ENCODE measurements at places on chromosomes 1 and 21. TPM values are rescaled to one million over a fixed set of nuclear protein-coding genes. Genes with fewer than 3 reads are reported as not detected.
A peak's percentile ranks its signal among the peaks of the same experiment; 100 is the strongest.

- no peak overlapping the region for H3K4me3 ChIP-seq
- no peaks in the 10 kb centered on the region for H3K27me3 ChIP-seq
- no peaks in the 10 kb centered on the region for H3K36me3 ChIP-seq
- DNase-seq, result no peak
Observed at GRCh38 chr1:86140281-86140880, 16.2 kb downstream of the COL24A1 start.

- H3K4me3 ChIP-seq, result no peak overlapping the region
- no peaks in the 10 kb centered on the region for H3K4me1 ChIP-seq
- H3K27me3 ChIP-seq, result no peaks in the 10 kb centered on the region
- no peaks in the 10 kb centered on the region for H3K36me3 ChIP-seq
Observed at GRCh38 chr1:68321084-68321685, 88.9 kb upstream of the WLS start.

DNA sequence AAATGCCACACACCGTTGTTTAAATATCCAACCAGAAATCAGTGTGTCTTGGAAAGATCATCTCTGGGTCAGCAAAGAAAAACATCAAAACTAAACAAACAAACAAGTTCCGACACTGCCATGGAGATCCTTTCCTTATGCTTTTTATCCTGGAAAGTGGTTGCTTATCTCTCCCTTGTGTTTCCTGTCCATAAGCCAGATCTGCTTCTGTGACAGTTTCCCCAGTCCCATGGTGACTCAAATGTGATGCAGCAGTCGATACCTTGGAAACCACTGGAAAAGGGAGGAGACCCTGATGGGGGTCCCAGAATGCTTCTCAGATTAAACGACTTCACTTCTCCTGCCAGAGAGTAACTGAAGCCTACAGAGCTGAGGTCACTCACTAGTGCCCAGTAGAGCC lies 94.7 kb downstream of the DMRTA2 start:
- no peak overlapping the region for H3K27ac ChIP-seq
- H3K36me3 ChIP-seq, result no peaks in the 10 kb centered on the region
- DNase-seq, result no peak
- H3K27me3 ChIP-seq, result no peaks in the 10 kb centered on the region
- H3K4me3 ChIP-seq, result no peak overlapping the region

DNA sequence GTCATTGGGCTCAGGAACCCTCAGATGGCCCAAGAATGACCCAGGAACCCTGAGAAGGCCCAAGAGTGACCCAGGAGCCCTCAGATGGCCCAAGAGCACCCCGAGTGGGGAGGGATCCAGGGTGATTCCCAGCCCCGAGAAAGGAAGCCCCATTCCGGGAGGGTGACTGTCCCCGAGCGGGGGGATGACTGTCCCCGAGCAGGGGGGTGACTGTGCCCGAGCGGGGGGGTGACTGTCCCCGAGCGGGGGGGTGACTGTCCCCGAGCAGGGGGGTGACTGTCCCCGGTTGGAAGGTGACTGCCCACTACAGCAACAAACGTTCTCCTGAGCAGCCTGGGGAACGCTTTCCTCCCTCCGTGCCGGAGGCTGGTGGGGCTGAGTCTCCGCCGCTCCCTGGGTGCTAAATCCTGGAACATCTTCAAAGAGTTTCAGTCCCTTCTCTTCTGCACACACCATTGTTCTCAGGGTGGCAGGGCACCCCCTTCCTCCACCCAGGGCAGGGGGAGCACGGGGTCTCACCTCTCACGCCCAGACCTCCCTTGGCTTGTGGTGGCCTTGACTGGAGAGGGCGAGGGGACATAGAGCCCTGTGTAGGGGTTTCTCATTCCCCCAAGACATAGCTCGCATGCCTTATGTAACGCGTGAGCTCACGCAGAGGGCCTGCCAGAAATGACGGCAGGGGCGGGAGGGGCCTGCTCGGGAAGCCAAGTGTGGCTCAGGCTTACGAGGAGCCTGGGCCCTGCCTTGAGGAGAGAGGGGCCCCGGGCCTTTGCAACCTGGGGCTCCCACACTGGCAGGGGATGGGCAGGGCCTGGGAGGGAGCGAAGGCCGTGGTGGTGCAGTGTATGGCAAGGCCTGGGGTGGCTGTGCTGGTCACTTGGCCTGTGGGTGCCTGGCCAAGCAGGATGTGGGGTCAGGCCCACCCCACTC lies 14.3 kb upstream of the SKI start:
- peak; percentile 28 for DNase-seq
- H3K4me1 ChIP-seq, result peaks cover 14% of the 10 kb centered on the region
- H3K27ac ChIP-seq, result peak overlapping the region; percentile 78
- H3K27me3 ChIP-seq, result no peaks in the 10 kb centered on the region
- no peaks in the 10 kb centered on the region for H3K36me3 ChIP-seq

DNA sequence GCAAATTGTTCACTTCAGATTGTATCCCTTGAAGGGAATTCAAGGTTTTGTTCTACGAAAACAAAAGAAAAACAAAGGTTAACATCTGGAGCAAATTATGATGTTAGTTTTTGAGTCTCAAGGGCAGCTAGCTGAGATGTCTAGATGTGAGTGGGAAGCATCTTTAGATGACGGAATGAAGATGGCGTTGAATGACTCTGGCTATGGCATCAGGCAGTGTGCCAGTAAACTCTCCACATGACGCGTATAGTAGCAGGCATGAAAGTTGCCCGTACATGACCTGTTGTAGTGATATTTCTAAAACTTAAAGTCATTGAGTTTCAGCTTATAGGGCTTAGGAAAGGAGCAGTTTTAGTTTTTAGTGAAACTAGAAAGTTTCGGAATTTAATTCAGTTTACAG lies 12.3 kb upstream of the SDC3 start:
- no peaks in the 10 kb centered on the region for H3K36me3 ChIP-seq
- no peaks in the 10 kb centered on the region for H3K27me3 ChIP-seq
- H3K4me1 ChIP-seq, result no peaks in the 10 kb centered on the region
- no peak for DNase-seq
- H3K4me3 ChIP-seq, result no peak overlapping the region

DNA sequence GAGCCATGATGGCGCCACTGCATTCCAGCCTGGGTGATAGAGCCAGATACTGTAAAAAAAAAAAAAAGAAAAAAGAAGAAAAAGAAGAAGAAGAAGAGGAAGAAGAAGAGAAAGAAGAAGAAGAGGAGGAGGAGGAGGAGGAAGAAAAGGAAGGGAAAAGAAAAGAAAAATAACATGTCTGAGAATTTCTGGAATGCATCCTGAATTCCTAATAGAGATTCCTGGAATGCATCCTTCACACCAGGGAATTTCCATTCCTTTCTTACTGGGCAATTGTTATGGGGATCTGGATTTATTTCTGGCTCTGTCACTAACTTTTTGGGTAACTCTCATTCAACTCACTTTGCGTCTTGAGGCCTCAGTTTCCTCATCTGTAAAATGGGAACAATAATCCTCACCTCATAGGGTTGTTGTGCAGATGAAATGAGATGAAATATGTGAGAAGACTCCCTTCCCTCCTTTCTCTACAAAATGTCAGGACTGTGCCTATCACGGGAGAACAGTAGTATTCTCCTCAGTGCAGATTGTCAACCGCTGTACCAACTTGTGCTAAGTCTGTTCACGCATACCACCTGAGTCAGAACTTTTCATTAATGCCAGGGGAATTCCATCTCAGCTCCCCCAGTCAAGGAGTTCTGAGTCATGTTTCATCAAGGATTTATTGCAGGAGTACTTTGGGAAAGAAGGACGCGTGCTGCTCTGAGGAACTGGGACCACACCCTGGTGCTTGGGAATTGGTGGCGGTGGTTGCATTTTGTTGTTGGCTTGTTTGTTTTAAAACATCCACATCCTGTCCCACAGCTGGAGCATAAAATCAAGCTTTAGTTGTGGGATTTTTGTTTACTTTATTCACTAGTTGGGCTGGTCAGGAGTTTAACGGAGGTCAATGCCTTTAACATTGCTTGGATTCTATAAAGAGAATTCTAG lies 42.4 kb upstream of the ROR1 start:
- H3K4me3 ChIP-seq, result no peak overlapping the region
- no peaks in the 10 kb centered on the region for H3K27me3 ChIP-seq
- H3K27ac ChIP-seq, result no peak overlapping the region
- DNase-seq, result no peak
- H3K36me3 ChIP-seq, result no peaks in the 10 kb centered on the region
- H3K4me1 ChIP-seq, result no peaks in the 10 kb centered on the region

GRCh38 chr1:169584483-169585144 lies 1.7 kb downstream of the F5 start:
- DNase-seq, result no peak
- H3K36me3 ChIP-seq, result no peaks in the 10 kb centered on the region
- H3K27ac ChIP-seq, result no peak overlapping the region
- H3K27me3 ChIP-seq, result no peaks in the 10 kb centered on the region
- no peaks in the 10 kb centered on the region for H3K4me1 ChIP-seq

- H3K27ac ChIP-seq, result no peak overlapping the region
- no peaks in the 10 kb centered on the region for H3K4me1 ChIP-seq
- no peak overlapping the region for H3K4me3 ChIP-seq
Observed at GRCh38 chr1:31695327-31695726, 8.5 kb downstream of the COL16A1 start.

GRCh38 chr21:35408401-35408800 lies 359.3 kb upstream of the RUNX1 start:
- no peak for DNase-seq
- no peaks in the 10 kb centered on the region for H3K27me3 ChIP-seq
- no peak overlapping the region for H3K27ac ChIP-seq
- H3K4me3 ChIP-seq, result no peak overlapping the region
- no peaks in the 10 kb centered on the region for H3K4me1 ChIP-seq
- H3K36me3 ChIP-seq, result no peaks in the 10 kb centered on the region

- no peak for DNase-seq
- no peaks in the 10 kb centered on the region for H3K36me3 ChIP-seq
- no peak overlapping the region for H3K4me3 ChIP-seq
- no peaks in the 10 kb centered on the region for H3K27me3 ChIP-seq
- no peak overlapping the region for H3K27ac ChIP-seq
Observed at GRCh38 chr1:41416081-41416480, 54.8 kb downstream of the FOXO6 start.

- no peaks in the 10 kb centered on the region for H3K36me3 ChIP-seq
- H3K27ac ChIP-seq, result no peak overlapping the region
- no peak for DNase-seq
- H3K27me3 ChIP-seq, result no peaks in the 10 kb centered on the region
- H3K4me1 ChIP-seq, result no peaks in the 10 kb centered on the region
- no peak overlapping the region for H3K4me3 ChIP-seq
Observed at GRCh38 chr1:119858126-119858525, 38.2 kb downstream of the ADAM30 start.

- H3K4me3 ChIP-seq, result no peak overlapping the region
- no peak for DNase-seq
- H3K27me3 ChIP-seq, result no peaks in the 10 kb centered on the region
- no peak overlapping the region for H3K27ac ChIP-seq
Observed at GRCh38 chr1:177779166-177779965, 190.5 kb downstream of the SEC16B start.

GRCh38 chr1:109316506-109316905 lies 9.7 kb upstream of the MYBPHL start:
- H3K4me3 ChIP-seq, result no peak overlapping the region
- H3K36me3 ChIP-seq, result peaks cover 22% of the 10 kb centered on the region

GRCh38 chr1:231194843-231195516 lies 33.1 kb downstream of the TRIM67 start:
- no peaks in the 10 kb centered on the region for H3K4me1 ChIP-seq
- no peaks in the 10 kb centered on the region for H3K36me3 ChIP-seq
- H3K27me3 ChIP-seq, result no peaks in the 10 kb centered on the region
- H3K27ac ChIP-seq, result no peak overlapping the region

DNA sequence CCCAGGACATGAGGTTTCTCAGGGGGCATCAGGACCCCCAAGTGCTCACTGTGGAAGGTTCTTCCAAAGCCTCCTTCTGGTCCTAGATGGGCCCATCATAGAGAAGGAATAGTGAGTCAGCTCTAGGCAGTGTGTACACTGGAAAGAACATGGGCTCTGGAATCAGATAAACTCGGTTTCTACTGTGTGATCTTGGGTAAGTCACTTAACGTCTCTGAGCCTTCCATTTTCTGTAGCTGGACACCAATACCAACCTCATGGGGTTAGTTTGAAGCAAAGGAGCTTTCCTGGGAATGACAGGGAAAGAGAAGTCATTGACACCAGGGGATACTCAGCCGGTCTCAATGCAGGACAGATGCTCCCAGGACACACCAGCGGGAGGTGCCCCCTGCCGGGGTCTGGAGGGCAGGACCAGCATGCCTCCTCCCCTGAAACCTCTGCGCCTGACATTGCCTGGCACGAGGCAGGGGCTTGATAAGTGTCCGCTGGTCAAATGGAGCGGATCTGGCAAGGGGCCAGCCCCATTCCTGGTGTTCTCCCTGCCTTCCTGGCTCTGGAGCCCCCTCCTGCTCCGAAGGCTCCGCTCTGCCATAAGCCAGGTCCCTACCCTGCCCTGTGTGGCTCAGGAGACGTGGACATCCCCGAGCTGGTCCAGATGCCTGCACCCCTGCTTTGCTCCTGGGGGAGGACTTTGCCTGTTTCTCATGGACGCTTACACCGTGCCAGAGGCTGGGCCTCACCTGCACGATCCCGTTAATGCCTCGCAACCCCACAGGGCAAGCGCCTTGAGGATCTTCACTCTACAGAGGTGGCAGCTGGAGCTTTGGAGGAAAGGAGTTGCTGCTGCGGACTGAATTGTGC lies 52.8 kb downstream of the EDN2 start:
- no peaks in the 10 kb centered on the region for H3K36me3 ChIP-seq
- H3K27me3 ChIP-seq, result no peaks in the 10 kb centered on the region
- DNase-seq, result peak; percentile 24

DNA sequence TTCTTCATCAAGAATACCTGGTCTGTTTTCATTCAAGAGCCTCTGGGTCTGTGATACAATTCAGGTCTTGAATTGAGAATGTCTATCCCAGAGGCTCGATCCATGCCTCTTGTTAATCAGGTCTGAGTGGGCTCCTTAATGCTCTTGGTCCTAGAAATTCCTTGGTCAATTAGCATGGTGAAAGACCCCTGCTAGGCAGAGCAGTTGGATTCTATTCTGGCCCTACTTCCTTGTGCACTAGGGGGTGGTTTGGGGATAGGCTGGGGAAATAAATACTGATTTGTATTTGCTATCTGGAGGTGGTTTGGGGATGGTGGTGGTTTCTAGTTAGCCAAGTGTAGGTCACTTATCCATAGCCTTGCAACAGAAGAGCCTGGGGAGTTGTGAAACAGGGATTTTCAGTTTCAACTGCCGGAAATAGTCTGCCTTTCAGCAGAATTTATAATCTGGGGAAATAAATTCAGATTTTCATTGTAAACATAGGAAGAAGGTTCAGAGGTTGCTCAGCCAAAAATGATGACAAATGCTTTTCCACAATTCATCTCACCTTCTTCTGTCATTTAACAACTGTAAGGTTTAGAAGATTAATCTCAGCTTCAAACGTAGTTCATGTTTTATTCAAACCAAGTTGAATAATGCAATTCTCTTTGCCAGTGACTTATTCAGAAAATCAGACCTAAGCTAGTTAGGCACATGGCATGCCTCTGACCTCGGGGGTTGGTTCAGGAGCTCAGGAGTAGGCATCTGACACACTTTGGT lies 22.2 kb upstream of the SCAF4 start:
- DNase-seq, result no peak
- H3K4me3 ChIP-seq, result no peak overlapping the region
- H3K27me3 ChIP-seq, result no peaks in the 10 kb centered on the region
- no peaks in the 10 kb centered on the region for H3K36me3 ChIP-seq

The THEM5 gene
- not detected for total RNA-seq

The PADI2 gene
- 0.42 TPM for total RNA-seq

The OR14K1 gene
- total RNA-seq, result not detected
